ENCODE measurements at places on chromosomes 7 and 10.

DNA sequence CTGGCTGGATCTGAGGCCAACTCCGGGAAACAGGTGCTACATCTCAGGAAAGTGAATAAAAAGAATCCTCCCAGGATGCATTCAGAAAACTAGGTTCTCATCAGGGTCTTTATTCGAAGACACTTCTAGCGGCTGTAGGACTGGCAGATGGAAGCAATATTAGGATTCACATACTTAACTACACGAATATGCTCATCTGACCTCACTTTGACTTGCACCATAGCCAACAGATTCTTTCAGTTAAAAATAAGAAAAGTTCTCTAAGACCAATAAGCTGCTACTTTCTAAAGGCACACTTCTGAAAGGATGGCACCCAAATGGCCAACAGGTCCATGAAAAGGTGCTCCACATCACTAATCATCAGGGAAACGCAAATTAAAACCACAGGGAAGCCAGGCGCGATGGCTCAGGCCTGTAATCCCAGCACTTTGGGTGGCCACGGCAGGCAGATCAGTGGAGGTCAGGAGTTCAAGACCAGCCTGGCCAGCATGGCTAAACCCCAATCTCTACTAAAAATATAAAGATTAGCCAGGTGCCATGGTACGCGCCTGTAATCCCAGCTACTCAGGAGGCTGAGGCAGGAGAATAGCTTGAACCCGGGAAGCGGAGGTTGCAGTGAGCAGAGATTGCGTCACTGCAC lies 258.0 kb downstream of the ZMYND11 start:
- no peak for DNase-seq

DNA sequence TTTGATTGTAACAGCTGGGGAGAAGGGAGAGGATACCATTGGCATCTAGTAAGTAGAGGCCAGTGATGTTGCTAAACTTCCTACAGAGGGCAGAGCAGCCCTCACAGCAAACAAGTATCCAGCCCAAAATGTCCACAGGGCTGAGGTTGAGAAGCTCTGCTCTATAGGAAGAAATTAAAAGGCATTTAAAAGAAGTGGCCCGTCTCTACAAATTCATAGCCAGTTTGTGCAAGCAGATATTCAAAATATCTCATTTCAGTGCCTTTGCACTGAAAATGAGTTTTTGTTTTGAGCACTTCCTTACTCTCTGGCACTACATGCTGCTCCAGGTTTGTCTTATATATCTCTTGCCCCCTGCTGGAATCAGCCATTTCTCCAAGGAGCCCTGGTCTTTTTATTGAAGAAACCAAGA lies 330.0 kb downstream of the BBS9 start:
- peak; percentile 54 for DNase-seq

- DNase-seq, result no peak
These were observed 305.5 kb downstream of the ACTR3B start for GRCh38 chr7:153065051-153065450.

GRCh38 chr7:85573346-85573745 lies 386.5 kb upstream of the SEMA3D start:
- DNase-seq, result no peak

DNA sequence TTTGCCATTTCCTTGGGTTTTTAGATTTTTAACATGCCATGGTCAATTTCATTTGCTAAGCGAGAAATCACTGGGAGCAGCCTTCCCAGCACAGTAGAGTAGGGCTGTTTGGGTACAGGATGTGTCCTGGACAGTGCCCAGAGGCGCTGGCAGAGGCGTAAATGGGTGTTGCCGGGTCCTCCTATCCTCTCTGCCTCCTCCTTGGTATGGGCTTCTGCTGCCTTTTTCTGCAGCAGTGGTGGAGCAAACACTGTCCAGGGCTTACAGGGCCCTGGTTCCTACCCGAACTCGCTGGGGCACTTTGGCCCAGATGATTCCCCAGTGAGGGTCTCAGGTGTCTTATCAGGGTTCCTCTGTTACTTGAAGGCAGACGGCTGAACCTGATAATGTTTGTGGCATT lies 298.3 kb downstream of the RPS24 start:
- peak; percentile 13 for DNase-seq

GRCh38 chr7:114530057-114530611 lies 115.5 kb downstream of the FOXP2 start:
- no peak for DNase-seq

- no peak for DNase-seq
These were observed 270.8 kb downstream of the ELFN1 start for GRCh38 chr7:1940863-1941262.

DNA sequence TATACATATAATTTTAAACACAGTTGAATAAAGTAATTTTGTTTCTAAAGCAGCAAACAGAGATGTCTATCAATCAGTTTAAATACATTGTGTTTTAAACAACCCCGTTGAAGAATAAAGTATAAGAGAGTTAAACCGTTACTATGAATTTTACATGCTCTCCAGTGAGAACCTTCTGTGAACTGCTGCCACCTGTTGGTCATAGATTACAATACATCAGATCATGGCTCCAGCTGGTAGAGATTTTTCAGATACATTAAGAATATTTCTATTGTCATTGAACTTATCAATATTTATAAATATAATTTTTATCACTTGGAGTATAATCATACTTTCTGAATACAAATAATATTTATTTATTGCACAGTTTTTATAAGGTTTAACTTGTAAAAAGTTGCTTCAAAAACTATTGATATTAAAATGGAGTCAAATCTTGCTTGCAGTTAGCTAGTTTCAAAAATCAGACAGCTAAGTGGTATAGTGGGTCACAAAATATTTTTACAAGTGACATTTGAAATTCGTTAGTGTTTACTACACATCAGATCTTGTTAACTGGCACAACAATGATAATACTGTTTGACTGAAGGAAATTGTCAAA lies 561.2 kb upstream of the PHF14 start:
- DNase-seq, result peak; percentile 14

GRCh38 chr7:3215624-3216585 lies 85.1 kb upstream of the SDK1 start:
- no peak for DNase-seq

DNA sequence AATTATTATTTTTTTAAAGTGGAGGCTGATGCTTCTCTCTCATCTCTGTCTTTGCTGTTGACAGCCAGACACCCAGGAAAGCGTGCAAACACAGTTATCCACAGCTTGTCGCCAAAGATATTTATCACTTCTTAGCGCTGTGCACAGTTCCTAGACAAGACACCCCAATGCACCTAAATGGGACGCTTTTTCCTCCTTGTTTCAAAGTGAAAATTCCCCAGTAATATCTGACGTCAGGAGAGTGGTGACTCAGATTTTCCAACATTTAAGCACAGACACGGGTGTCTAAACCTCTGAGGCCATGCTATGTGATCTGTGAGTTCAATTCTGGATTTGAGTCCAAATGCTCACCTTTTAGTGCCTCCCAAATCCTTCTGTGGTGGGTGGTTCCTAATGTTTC lies 151.6 kb downstream of the EMX2 start:
- DNase-seq, result peak; percentile 20

GRCh38 chr7:99099499-99100077 lies 44.3 kb downstream of the SMURF1 start:
- no peak for DNase-seq

DNA sequence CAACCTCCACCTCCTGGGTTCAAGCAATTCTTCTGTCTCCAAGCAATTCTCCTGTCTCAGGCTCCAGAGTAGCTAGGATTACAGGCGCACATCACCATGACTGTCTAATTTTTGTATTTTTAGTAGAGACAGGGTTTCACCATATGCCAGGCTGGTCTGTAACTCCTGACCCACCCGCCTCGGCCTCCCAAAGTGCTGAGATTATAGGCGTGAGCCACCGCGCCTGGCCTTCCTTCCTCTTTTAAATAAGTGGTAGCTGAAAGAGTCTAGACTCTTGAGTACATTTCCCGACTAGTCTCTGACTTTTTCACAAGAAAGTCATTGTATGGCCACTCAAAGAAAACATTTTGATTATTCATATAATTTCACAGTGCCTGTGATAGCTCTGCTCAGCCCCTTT lies 636.2 kb upstream of the ANKRD30A start:
- DNase-seq, result no peak

GRCh38 chr10:48251152-48251524 lies 23.4 kb downstream of the FRMPD2 start:
- peak; percentile 18 for DNase-seq

DNA sequence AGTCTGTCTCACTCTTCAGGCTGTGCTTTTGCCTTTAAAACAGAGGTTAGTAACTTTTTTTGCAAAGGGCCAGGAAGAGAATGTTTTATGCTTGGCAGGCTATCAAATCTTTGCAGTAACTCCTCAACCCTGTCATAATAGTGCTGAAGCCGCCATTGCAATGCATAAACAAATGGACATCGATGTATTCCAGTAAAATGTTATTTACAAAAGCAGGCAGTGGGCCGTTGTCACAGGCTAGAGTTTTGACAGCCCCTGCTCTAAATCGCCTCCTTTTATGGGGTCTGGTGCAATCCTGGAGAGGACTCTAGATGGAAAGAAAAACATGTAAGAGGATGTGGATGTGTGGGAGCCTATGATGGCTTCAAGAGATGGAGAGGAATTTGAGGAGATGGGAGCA lies 568.3 kb downstream of the TYW1 start:
- DNase-seq, result no peak

- no peak for DNase-seq
These were observed 43.4 kb upstream of the LYZL1 start for GRCh38 chr10:29245476-29245875.

DNA sequence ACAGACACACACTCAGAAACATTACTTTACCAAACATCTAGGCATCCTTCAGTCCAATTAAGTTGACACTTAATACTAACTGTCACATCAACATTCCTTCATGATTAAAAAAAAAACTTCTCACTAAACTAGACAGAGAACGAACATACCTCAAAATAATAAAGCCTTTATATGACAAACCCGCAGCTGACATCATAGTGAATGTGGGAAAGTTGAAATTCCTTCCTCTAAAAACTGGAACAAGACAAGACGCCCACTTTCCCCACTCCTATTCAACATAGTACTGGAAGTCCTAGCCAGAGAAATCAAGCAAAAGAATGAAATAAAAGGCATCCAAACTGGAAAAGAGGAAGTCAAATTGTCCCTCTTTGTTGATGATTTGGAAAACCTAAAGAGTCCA lies 96.9 kb upstream of the PPP1R9A start:
- peak; percentile 42 for DNase-seq

GRCh38 chr10:97596101-97597082 lies 6.9 kb downstream of the C10orf62 start:
- DNase-seq, result peak; percentile 95

- peak; percentile 20 for DNase-seq
These were observed 293.6 kb downstream of the CSTF2T start for GRCh38 chr10:51405580-51406351.

- no peak for DNase-seq
These were observed 92.6 kb downstream of the JAZF1 start for GRCh38 chr7:28088032-28088431.

DNA sequence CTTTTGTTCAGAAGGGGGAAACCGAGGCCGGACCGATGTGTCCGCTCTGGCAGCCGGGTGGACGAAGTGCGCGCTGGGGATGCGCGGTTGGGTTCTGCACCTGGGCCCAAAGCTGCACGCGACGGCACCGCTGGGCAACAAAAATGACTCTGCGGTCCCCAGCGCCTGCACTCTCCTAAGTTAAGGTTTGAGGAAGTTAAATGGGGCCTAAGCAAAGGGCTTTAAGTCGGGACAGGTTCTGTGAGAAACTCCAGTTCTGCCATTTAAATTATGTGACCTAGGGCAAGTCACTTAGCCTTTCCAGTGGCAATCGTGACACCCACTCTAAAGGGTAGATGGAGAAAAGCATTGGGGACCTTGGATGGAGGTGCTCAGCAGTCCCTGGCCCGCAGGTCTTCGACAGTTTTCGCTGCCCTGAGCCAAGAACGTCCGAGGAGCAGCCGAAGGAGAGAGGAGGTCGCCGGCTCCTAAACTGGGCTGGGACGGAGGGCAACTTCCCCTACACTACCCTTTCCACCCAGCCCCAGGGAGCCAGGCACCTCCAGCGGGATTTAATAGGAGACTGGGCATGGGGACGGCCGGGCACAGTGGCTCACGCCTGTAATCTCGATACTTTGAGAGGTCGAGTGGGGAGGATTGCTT lies 534 bp upstream of the ACBD5 start:
- DNase-seq, result peak; percentile 7

GRCh38 chr7:2301511-2301863 lies 12.8 kb downstream of the SNX8 start:
- peak; percentile 66 for DNase-seq

DNA sequence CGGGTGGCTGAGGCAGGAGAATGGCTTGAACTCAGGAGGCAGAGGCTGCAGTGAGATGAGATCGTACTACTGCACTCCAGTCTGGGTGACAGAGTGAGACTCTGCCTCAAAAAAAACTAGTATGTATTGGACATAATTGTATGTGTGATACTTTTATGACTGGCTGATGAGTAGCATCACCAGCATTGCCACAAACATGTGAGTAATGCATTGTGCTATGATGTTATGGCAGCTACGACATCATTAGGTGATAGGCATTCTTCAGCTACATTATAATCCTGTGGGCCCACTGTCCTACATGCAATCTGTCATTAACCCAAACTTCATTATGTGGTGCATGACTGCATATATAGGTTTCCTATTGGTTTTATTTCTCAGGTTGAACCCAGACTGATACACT lies 352.4 kb downstream of the GALNT17 start:
- DNase-seq, result peak; percentile 9

- peak; percentile 56 for DNase-seq
These were observed 19.4 kb upstream of the CABCOCO1 start for GRCh38 chr10:61643316-61643751.

GRCh38 chr7:85090143-85090542 lies 96.7 kb downstream of the SEMA3D start:
- no peak for DNase-seq

- peak; percentile 89 for DNase-seq
These were observed 86.5 kb upstream of the GRB10 start for GRCh38 chr7:50869108-50869725.

DNA sequence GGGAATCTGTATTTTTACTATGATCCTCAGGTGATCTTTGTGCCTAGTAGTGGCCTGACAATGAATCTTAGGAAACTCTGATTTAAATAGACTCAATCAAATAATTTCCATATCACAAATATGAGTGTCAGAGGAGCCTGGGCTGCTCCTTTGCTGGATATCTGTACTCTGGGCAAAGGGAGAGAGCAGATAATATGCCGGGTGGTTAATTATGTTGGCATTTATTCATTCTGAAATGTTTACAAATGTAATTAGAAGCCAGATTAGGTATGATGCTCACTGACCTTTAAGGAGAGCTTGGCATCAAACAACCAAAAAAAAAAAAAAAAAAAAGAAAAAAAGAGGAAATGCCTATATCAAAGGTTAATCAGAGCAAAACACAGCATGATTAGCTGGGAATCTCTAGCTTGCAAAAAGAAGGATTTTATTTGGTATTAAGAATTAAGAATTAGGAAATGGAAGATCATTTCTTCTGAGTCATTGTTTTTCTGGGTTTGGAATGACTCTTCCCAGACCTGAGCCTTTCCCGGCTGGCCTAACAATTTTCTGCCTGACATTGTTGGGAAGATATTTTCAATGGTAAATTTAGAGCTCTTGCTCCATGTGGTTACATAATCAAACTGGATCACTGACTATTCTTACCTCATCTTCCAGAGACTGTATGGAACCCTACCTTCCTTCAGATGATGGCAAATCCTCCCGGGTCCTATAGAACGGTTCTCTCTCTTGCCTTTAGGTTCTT lies 365.3 kb downstream of the REEP3 start:
- DNase-seq, result no peak

- DNase-seq, result no peak
These were observed 147.1 kb downstream of the WDR11 start for GRCh38 chr10:120998251-120998650.
